LNCaP clone FGC (cell line): ENCODE measurements at places on chromosomes 4 and X.

DNA sequence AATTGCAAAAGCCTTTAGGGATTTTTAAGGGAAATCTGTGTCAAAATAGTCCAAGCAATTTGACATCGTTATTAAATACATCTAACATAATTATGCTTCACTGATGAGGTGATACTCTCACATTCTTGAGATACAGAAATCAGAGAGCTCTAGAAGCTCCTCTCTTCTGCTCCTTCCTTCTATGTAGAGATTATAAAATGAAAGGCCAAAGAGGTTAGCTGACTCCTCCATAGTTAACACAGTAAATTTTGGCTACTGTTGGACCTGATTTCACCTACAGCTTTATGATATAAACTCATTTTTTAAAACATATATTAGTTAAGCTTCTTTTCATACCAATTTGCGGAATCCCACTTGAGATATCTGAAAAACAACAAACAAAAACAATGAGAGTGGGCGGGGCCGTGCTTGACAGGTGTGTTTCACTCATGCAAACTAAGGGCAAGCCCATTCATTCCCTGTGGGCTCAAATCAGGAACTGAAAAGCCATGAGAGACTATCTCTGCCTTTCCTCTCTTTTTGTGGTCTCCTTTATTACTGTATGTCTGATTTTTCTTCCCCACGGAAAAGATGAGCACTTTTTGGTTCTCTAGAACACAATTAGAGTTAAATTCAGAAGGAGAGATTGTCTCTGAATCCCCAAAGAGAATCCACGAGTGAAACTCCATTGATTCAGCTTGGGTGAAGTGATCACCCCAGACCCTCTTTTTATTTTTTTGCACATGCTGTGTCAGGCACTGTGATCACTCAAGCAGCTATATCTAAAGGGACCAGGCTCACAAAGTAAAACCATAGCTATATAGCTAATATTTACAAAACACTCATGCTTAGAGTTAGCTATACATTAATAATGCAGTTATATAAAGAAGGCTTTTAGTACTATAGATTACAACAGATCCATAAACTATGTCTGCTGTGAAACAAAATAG lies 566.3 kb downstream of the IL15 start:
- DNase-seq = no peak

DNA sequence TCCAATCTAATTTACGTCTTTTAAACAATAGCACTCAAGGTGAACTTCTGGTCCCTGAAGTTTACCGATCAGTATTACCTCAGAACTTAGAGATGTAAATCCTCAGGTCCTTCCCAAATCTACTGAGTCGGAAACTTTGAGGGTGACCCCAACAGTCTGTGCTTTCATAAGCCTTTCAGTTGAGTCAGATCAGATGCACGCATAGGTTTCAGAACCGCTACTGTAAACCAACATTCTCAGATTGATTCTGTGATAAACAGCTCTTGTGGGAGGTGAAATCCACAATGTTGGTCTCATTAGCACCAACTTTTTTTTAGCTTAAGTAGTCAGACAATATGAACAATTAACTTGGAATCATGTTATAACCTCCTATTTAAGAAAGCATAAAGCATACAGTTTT lies 86.0 kb downstream of the WWC2 start:
- DNase-seq = no peak

GRCh38 chrX:2710041-2710840 lies 19.1 kb downstream of the CD99 start:
- DNase-seq = no peak

GRCh38 chr4:1775731-1776500 lies 17.2 kb upstream of the FGFR3 start:
- DNase-seq = no peak

GRCh38 chr4:85901500-85901899 lies 426.6 kb downstream of the ARHGAP24 start:
- peak; percentile 10 for DNase-seq

DNA sequence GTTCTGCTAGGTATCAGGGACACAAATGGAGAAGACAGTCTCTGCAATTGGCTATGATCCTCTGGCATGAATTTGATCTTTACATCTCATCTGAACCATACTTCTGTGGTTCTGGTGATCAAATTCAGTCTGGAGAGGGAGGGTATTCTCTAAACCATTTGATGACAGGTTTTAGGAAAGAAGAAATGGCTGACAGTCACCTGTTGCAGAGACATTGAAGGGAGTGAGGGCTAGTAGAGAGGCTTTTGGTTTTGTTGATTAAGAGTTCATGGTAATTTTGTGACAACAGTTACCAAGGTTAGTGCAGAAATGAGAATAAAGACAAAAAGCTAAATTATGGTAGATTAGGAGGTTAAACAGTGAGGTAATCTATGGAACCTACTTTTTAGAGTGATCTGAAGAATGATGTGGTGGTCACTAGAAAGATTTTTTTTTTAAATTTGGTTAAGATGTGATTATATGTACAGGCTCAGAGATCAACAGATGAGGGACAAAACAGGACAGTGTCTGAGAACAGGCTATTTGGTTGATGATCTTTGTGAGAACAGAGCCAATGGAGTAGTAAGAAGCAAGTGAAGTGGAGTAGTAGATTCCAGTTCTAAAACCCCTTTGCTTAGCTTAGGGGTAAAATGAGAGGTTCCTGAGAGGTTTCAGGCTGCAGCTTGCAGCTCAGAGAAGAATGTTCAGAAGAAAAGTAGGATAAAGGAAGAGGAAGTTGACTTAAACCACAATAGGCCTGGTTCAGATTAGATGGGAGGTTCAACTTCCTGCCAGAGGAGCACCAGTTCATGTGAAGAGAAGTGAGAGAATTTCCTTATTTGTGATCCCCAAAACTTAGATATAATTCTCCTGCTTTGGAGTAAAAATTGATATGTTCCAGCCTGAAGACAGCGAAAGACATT lies 34.7 kb downstream of the VSIG4 start:
- DNase-seq = no peak

GRCh38 chr4:130077275-130077674 lies 981.3 kb downstream of the C4orf33 start:
- no peak for DNase-seq

DNA sequence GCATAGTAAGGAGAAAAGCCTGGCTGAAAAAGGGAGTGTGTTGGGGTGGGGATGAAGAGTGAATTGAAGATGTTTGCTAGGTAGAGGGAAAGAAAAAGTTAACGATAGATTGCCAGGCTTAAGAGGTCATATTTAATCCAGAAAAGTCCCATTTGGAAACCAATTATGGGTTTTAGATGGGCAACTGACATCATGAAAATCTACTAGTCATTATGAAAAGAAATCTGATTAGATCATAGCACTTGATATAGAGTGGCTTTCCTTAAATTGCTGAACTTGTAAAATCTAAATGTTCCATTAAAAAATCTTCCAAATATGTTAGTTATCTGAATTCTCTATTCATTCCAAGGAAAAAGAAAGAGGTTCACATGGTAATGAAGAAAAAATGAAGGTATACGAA lies 37.5 kb upstream of the IL21 start:
- DNase-seq = no peak

- DNase-seq = no peak
Observed at GRCh38 chrX:120726294-120726693, 96.4 kb upstream of the C1GALT1C1 start.

DNA sequence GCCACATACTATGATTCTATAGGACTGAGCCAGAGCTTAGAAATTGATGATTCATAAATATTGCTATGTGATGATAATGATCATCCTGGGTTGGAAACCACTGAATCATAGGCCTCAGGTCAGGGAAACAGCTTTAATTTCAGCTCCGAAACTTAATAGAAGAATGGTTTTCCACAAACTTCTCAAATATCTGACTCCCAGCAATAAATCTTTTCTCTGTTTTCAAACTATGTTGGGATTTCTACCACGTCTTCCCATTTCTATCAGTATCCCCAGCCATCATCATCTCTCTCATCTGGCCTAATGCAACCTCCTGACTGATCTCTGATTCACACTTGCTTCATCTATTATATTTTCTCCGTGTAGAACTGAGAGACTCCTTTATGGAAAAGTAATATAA lies 521.8 kb upstream of the AGA start:
- no peak for DNase-seq

DNA sequence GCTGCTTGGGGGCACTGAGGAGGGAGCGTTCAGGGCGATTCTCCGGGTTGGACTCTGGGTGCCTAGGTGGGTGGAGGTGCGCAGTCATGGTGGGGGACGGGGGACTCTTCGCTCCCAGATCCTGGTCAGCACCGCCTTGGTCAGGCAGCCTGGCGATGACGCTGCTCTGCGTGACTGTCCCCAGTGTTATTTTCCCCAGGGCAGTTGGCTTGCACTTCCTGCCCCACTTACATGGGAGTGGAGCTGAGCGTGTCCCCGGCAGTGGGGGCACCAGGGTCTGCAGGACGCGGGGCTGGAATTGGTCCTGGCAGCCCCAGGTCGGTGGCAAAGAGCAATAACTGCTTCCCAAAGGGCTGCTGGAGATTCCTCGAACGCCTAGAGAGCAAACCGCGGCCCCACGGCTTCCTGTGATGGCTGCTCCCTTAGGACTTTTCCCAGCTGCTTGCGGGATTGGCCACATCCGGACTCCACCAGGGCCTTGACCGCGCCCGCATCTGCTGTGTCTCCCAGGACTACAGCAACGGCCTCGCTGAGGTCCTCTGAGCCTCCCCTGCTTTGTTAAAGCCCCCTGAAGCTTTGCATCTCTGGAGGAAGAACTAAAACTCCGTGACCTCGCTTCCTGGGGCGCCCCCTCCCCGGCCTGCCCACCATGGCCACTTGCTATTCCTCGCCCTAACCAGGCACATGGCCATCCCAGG lies 35.3 kb upstream of the GPR78 start:
- DNase-seq = no peak

DNA sequence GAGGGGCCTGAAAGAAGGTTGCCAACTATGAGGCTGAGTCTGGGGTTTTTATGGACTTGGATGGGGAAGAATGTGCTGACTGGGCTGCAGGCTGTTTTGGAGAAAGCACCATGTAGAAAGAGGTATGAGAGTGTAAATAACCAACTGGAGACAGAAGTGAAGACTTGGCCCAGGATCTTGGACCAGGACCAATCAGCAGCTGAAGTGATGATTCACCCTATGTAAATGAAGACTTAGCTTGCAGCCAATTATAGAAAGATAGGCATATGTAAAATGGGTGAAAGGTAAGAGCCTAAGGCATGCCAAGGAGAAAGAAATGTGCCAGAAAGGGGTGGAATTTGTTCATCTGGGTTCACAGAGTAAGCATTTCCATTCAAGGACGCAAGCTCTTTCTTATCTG lies 856.7 kb upstream of the PRKX start:
- no peak for DNase-seq

- DNase-seq = peak; percentile 10
Observed at GRCh38 chr4:83362492-83363329, 28.1 kb upstream of the HPSE start.

DNA sequence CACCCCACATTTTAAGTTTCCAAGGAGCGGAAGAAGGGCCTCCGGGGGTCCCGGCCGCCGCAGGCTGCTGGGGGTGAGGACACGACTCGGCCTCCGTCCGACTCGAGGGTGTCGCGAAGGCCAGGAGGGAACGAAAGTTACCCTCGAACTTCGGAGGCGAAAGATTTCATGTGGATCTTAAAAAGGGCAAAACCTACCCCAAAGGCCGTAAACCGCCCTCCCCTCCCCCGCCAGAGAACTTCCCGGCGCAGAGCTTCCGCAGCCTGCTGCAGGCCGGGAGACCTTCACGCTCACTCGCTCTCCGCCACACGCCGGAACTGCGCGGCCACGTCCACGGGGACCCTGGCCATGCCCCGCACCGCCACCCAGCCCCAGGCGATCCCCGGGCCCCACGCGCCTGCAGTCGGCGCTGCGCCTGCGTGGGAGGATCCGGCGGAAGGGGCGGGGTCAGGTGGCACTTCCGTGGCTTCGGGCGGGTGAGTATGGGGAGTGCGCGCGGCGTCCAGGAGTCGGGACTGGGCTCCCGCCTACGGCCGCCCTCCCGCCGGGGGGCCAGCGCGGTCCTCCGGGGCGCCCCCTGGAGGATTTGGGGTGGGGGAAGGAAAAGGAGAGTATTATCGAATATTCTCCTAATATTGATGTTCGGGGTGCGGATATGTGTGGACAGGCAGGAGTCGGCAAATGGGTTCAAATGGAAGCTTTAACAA lies at the start of gene MMAA:
Gene MMAA, plus strand, starts transcription at position 454 of the 707 bp plus-strand sequence. CDS start 19,755 bp downstream, outside the sequence.
- DNase-seq = peak; percentile 65

DNA sequence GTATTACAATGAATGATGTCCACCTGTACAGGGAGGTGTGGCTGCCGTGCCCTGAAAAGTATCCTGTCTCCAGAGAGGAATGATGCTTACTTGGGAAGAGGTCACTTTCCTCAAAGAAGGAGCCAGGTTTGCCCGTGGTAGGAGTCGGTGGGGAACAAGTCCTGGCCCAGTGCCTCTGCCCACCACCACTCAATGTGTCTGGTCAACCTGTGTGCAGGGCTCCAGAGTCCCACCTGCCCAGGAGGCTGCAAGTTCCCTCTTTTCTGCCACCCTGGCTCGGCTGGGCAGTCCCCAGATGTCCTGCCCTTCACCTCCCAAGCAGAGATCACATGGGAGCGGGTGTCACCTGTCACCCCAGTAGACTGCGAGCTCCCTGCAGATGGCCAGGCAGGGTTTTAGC lies 75.4 kb upstream of the C4orf50 start:
- no peak for DNase-seq

GRCh38 chr4:3644849-3645627 lies 112.8 kb upstream of the LRPAP1 start:
- no peak for DNase-seq

DNA sequence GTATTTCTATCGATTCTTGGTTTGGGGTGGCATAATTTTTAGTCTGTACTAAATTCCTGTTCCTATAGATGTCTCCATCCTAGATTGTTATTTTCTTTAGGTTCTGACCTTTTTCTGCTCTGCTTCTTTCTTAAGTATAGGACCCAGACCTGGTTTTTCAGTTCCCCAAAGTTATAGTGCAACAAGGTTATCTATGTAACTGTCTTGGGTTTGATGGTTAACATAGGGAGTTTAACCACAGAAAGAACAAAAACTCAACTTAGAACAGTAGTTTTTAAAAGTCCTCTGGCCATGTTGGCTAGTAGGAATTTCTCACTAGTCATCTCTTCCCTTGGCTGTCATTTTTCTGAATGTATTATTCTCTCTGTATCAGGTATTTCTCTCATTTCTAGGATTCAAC lies 38.8 kb upstream of the MAD2L1 start:
- no peak for DNase-seq

GRCh38 chr4:124427095-124427767 lies 285.3 kb downstream of the ANKRD50 start:
- DNase-seq = peak; percentile 70

- no peak for DNase-seq
Observed at GRCh38 chr4:19883841-19884240, 367.9 kb upstream of the SLIT2 start.

GRCh38 chrX:40683245-40683644 lies 35.9 kb upstream of the CXorf38 start:
- no peak for DNase-seq

- DNase-seq = no peak
Observed at GRCh38 chr4:78962597-78963115, 23.4 kb upstream of the PAQR3 start.
